CD4-positive, alpha-beta T cell (primary cell): ENCODE measurements at places on chromosomes 6 and 20.
A peak's percentile ranks its signal among the peaks of the same experiment; 100 is the strongest.

DNA sequence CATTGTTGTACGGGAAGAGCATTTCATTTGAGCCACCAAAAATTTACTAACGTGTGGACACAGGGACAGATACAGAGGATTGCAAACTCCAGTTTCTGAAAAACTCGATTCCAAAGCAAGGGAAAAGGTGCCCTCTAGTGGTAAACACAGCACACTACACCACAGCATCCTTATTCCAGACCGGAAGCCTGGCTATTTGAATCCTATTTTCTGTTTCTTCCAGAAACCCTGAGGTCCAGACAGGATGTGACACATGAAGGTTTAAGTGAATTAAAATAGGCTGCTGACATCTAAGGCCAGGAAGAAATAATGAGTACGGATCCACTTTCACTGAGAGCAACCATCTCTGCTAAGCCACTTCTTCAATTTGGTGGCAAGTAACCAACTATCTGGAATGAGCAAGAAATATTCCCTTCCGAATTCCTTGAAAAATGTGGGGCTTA lies 31.8 kb upstream of the GMPR start:
- no peaks in the 10 kb centered on the region for H3K4me1 ChIP-seq
- peaks cover 8% of the 10 kb centered on the region for H3K27me3 ChIP-seq
- H3K4me3 ChIP-seq = no peak overlapping the region
- DNase-seq = peak; percentile 60
- H3K27ac ChIP-seq = no peak overlapping the region
- no peaks in the 10 kb centered on the region for H3K36me3 ChIP-seq

DNA sequence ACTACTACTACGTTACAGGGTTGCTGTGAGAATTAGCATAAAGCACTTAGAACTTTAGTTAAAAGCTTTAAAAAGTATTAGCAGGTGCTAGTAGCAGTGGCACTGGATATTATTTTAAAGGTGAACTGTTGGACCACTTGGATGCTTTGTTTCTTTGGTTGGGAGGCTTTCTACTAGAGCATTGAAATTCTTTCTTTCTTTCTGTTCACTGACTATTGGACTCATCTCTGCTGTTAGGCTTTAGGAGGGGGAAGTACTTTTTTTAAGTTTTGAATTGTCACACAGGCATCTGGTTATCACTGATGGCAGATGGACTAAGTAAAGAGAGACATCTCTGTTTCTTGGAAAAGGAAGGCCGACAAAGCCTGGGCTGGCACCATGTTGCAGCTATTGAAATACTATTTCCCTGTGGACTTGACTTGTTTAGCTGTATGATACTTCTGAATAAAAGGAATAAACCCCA lies 4.8 kb downstream of the TBPL1 start:
- H3K27me3 ChIP-seq = no peaks in the 10 kb centered on the region
- H3K4me3 ChIP-seq = no peak overlapping the region
- no peak for DNase-seq
- no peak overlapping the region for H3K27ac ChIP-seq
- H3K4me1 ChIP-seq = peaks cover 19% of the 10 kb centered on the region

GRCh38 chr6:155221086-155221485 lies 42.7 kb upstream of the CLDN20 start:
- no peak for DNase-seq
- H3K27me3 ChIP-seq = no peaks in the 10 kb centered on the region

DNA sequence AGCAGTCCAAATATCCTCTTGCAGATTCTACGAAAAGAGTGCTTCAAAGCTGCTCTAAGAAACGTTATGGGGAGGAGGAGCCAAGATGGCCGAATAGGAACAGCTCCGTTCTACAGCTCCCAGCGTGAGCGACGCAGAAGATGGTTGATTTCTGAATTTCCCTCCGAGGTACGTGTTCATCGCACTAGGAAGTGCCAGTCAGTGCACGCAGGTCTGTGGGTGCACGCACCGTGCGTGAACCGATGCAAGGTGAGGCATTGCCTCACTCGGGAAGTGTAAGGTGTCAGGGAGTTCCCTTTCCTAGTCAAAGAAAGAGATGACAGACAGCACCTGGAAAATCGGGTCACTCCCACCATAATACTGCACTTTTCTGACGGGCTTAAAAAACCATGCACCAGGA lies 272.1 kb upstream of the DEFB115 start:
- H3K36me3 ChIP-seq = no peaks in the 10 kb centered on the region
- no peak overlapping the region for H3K27ac ChIP-seq
- H3K27me3 ChIP-seq = no peaks in the 10 kb centered on the region
- no peak for DNase-seq

DNA sequence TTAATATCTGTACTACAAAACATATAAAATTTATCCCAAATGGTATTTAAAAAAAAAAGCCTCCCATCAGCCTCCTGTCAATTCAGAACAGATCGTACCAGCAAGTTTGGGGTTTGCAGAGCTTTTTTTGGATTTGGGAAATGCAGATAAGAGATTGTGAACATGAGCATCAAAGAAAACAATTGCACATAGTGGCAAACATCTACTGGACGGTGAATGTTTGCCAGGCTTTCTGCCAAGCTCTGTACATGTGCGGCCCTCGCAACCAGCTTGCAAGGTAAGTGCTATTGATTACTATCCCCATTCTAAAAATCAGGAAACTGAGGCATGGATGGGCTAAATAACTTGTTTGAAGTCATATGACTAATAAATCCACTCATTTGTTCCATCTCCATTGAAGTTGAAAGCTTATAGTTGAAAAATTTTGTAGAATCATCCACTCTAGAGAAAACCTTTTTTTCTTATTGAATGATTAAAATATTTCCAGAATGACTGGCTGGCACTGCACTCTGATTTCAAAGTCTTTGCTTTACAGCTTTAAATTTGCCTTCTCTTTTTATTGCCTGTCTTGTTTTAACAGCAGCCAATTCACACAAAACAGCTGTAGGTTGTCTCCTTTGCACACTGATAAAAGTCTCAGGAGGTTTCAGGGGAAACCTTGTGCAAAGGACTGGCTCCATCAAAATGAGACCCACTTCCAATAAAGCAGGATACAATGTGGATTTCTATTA lies 37.4 kb upstream of the SIRT5 start:
- no peak overlapping the region for H3K4me3 ChIP-seq
- DNase-seq = no peak
- H3K27me3 ChIP-seq = no peaks in the 10 kb centered on the region

DNA sequence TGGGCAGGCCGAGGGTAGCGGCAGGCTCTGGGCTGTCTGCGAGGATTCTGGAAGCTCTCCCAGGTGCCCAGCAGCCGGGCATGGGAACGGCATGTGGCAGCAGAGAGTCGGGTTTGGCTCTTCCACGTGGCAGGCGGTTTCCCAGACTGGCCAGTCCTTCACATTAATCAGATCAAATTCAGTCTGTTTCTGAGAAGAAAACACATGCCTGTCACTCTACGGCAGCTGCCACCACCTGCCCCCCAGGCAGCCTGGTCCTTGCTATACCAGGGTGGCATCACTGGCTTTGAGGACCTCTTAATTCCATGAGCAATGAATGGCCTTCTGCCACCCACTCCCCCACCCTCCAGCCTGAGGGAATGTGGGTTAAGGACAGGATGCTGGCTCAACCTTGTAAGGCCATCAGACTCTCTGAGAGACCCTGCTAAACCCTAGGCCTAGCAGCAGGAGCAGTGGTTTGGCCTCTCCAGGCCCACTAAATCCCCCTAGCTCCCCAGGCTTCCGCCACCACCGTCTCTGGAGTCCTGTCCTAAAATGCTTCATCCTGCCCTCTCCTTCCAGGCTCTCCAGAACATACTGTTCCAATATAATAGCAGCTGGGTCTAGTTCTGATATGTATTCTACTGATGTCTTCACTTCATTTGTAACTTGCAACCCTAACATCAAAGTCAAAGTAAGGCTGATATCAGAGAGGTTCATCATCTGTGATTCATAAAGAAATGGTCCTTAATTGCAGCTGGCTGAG lies 47.8 kb downstream of the PLCG1 start:
- H3K27ac ChIP-seq = no peak overlapping the region
- peaks cover 3% of the 10 kb centered on the region for H3K4me1 ChIP-seq
- H3K36me3 ChIP-seq = no peaks in the 10 kb centered on the region
- H3K4me3 ChIP-seq = no peak overlapping the region
- DNase-seq = no peak

DNA sequence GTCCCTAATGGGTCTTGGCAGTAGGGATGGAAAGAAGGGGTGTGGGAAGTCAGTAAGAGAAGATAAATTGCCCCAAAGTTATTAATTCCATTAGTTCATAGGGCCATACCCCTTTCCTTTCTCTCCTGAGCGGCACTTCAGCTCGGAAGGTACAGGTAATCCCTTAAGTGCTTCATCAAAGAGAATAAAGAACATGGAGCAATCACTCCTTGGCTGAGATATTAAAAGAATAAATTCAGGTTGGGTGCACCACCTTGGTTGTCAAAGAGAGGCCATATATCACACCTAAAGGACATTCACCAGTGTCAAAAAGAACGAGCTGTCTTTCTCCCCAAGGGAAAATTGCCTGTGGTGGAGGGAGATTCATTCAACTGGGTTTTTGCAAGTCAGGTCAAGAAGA lies 87.5 kb downstream of the EDN3 start:
- no peak for DNase-seq
- peaks cover 12% of the 10 kb centered on the region for H3K4me1 ChIP-seq
- no peaks in the 10 kb centered on the region for H3K36me3 ChIP-seq
- H3K4me3 ChIP-seq = no peak overlapping the region
- H3K27me3 ChIP-seq = no peaks in the 10 kb centered on the region

GRCh38 chr6:125022391-125022989 lies 60.3 kb downstream of the RNF217 start:
- H3K27ac ChIP-seq = no peak overlapping the region
- no peak overlapping the region for H3K4me3 ChIP-seq
- no peaks in the 10 kb centered on the region for H3K4me1 ChIP-seq
- H3K36me3 ChIP-seq = no peaks in the 10 kb centered on the region

GRCh38 chr20:19448632-19449031 lies 236.2 kb downstream of the SLC24A3 start:
- H3K36me3 ChIP-seq = no peaks in the 10 kb centered on the region
- no peaks in the 10 kb centered on the region for H3K4me1 ChIP-seq
- DNase-seq = no peak
- no peak overlapping the region for H3K27ac ChIP-seq
- H3K27me3 ChIP-seq = no peaks in the 10 kb centered on the region

DNA sequence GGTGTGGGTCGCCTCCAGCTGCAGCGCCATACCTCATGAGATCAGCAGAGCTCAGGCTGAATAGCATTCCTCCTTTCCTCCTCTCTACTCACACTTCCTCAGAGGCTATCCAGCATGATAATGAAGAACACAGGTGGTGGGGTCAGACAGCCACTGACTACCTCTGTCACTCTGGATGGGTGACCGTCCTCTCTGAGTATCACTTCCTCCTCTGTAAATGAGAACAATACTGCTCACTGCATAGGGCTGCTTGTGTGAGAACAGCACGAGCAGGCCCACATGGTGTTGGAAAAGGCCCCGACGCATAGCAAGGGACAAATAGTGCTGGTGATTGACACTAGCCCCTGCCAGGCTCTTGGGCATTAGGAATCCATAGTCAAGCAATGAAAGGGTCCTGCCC lies 239.1 kb downstream of the PRKN start:
- H3K27me3 ChIP-seq = no peaks in the 10 kb centered on the region
- no peaks in the 10 kb centered on the region for H3K4me1 ChIP-seq
- H3K27ac ChIP-seq = no peak overlapping the region
- DNase-seq = no peak

GRCh38 chr6:9422138-9422537 lies 986.8 kb upstream of the SLC35B3 start:
- H3K27ac ChIP-seq = no peak overlapping the region
- H3K27me3 ChIP-seq = no peaks in the 10 kb centered on the region
- no peaks in the 10 kb centered on the region for H3K4me1 ChIP-seq
- no peak for DNase-seq

DNA sequence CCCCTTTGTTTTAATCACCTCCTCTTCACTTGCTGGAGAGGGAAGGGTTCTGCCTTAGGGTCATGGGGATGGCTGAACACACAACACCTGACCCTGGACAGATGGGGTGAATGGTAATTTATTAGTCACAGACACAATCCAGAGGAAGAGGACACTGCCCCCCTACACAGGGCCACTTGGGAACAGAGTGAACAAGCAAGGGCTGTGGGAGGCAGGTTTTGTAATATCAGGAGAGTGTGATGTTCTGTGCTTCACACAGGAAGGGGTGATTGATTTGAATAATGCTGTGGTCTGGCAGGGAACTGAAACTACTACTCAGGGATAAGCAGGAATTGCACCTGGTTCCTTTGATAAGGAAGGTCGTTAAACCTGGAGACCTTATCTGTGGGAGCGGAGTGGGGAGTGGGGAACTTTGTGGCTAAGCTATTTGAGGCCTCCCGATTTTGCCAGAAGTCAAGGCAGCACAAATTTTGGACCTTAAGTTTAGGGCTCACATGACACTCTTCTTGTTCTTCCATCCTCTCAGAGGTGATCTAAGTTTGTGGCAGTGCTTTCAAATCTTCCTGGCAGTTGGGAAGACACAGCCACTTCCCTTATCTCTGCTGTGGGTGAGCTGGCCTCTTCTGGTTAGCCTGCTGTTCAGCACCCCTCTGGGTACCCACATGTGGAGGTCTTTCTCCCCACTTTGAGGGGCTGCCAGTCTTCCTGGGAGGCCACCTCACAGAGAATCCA lies 77.8 kb downstream of the CD164 start:
- no peaks in the 10 kb centered on the region for H3K4me1 ChIP-seq
- no peaks in the 10 kb centered on the region for H3K36me3 ChIP-seq
- H3K27me3 ChIP-seq = no peaks in the 10 kb centered on the region
- no peak overlapping the region for H3K27ac ChIP-seq

GRCh38 chr6:150692604-150693003 lies 92.9 kb downstream of the PLEKHG1 start:
- no peak for DNase-seq
- no peaks in the 10 kb centered on the region for H3K36me3 ChIP-seq
- H3K27ac ChIP-seq = no peak overlapping the region

- DNase-seq = peak; percentile 45
- no peak overlapping the region for H3K27ac ChIP-seq
- H3K4me3 ChIP-seq = peak overlapping the region; percentile 56
- H3K27me3 ChIP-seq = no peaks in the 10 kb centered on the region
Observed at GRCh38 chr6:26576929-26577719, 19.6 kb upstream of the ABT1 start.
